Fibroblast of lung (primary cell): ENCODE measurements at places on chromosomes 16 and 17.

DNA sequence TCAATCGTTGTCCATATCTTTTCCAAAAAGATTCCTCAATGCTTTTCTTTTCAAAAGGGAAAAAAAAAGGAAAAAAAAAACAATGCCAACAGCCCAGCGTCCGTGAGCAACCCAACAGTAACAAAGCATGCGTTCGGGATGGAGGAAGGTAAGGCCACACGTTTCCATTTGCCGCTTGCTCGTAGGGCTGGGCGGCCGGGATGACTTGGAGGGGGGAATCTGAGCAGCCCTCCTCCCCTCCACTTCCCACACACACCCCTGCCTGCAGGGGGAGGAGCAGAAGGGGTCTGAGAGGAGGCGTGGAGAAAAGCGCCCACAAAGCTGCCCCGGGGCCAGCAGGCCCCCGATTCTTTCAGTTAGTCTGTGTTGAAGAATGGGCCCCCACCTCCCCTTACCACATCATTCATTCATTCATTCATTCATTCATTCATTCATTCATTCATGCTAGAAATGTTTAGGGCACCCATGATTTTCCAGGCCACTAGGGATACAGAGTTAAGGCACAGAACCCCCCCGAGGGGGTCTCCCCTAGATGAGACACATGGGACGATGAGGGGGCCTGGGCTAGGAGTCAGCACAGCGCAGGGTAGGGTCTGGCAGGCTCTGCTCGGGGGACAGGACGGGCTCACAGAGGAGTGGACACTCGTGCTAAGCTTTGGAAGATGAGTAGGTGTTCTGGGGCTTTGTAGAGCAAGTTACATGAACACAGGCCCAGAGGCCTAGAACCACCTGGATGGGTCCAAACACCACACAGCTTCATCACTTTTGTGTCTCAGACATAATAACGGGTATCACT lies 10.9 kb upstream of the TBX2 start:
- DNase-seq, result no peak

DNA sequence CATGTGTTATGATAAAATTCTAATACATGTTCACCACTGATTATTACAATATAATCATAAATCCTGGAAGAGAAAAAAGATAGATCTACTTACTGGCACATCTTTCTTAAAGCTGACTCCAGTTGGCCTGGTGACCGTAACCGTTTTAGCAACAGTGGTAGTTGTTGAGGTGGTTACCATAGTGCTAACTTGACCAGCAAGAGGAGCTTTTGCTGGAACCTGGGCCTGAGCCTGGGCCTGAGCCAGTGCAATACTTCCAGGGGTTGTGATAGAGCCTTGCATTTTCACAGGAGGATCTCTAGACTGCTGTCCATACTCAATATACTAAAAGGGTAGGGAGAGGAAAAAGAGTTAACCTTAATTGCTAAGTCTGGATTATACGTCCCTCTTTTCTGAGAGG lies 36.2 kb downstream of the SETD6 start:
- no peak for DNase-seq

- no peak for DNase-seq
Observed at GRCh38 chr16:58027916-58028455, 2.4 kb downstream of the MMP15 start.

DNA sequence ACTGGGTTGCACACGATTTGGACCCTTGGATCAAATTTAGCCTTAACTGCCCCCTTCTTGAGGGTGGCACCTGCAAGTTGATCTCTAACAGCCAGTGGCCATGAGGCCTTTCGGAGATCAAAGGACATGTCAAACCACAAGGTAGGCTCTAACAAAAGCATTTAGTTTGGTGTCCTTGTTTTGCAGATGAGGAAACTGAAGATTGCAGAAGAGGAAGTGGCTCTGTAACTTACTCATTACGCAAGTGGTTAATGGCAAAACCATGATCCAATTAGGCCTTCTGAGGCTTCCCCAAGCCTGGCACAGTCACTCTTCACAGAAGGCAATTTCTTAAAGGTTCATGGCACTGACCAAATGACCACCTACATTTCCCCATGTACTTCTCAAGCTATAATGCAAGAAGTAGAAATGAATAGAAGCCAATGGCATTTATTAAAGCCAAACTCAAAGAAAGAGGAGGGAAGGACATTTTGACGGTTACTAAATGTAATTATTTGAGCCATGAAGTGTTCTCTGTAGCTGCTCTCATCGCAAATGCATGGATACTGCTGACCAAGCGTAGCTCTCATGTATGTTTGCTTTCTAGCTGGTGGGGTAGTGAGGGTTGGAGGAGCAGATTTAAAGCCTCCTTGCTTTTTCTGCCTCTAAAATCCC lies 32.8 kb upstream of the ABCC12 start:
- no peak for DNase-seq
